OCI-LY7 (cell line): ENCODE measurements at places on chromosomes 13 and 19. TPM values are rescaled to one million over a fixed set of nuclear protein-coding genes. Genes with fewer than 3 reads are reported as not detected.

GRCh38 chr19:13010038-13010991, 15.0 kb downstream of the NFIX start:
- no peak for DNase-seq

DNA sequence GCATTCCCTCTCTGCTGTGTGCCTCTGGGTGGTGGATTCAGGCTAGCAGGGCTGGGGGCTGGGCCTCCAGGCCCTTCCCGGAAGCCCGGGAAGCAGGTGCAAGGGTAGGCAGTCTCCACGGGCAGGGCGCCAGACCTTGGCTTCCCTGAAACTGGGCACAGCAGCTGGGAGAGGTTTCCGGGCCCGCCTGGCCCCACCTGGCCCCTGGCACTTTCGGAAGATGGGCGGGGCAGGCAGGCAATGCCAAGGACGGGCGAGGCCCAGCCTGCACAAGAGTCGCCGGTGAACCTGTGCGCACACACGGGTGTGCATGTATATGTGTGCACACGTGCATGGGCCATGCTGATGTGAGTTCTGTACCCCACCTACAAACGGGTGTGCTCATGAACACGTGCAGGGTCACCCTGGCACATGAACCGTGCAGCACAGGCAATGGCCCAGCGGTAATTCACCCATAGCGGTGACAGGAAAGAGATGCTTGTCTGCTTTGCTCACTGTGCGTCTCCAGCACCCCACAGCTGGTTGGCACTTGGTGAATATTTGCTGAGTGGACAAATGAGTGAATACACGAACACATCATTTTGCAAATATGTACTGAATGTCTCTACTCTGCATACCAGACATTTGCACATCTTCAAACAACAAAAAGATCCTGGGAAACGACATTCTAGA, 15.3 kb downstream of the GADD45B start:
- DNase-seq = peak; percentile 72

- DNase-seq = no peak
These were observed 13.8 kb downstream of the MAP1S start for GRCh38 chr19:17733127-17733526.

DNA sequence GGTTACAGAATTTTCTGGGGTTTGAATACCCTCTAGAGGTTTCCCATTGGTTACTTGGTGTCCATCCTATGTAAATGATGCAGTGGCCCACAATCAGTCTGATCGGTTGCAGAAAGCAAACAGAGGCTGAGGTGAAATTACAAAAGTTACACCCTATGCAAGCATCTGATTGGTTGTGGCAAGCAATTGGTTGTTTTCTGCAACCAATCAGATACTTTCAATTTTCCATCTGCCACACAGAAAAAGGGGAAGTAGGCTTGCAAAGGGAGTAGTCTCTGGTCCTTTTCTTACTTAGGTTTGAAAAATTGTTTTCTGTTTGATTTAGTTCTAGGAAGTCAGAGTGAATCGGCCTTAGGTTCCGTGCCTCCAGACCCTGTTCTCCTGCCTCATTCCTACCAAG, 93.1 kb downstream of the WTIP start:
- peak; percentile 13 for DNase-seq

- peak; percentile 17 for DNase-seq
These were observed 533 bp upstream of the DCAF15 start for GRCh38 chr19:13951799-13952153.

Gene PPP1R12C
- total RNA-seq = 177 and 186 TPM in 2 replicates

Gene SLC15A1
- not detected in 2 replicates for total RNA-seq

- DNase-seq = no peak
These were observed 421 bp upstream of the GPR12 start for GRCh38 chr13:26760832-26761582.

DNA sequence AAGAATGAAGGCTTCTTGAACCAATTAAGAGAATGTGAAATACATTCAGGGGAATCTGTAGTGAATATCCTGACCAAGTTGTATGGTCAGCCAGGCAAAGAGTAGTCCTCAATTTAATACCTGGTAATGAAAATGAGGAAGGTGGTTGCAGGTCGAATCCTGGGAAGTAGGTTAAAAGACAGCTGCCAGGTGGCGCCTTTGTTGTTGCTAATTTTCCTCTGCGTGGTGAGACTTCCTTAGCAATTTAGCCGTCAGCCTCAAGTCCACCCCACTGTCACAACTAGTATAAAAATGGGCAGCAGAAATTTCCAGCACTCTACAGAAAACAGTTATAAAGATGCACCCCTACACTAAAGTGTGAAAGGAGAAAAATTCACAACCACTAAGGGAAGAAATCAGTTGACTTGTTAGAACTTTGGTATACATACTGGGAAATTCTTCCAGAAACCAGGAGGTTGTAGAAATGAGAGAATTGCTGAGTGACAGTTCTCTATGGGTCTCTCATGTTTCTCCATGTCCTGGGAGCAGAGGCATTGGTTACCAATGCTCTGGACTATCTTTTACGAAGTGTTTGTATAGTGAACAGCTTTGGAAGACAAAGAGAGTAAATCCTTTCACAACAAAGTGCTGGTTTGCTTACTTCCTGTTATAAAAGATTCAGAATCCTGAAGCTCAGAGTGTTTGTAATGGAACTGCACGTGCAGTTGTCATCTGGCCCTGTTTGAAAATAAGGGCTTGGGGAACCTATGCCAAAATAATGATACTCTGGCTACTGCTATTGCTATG, 235.9 kb downstream of the NHLRC3 start:
- peak; percentile 47 for DNase-seq

DNA sequence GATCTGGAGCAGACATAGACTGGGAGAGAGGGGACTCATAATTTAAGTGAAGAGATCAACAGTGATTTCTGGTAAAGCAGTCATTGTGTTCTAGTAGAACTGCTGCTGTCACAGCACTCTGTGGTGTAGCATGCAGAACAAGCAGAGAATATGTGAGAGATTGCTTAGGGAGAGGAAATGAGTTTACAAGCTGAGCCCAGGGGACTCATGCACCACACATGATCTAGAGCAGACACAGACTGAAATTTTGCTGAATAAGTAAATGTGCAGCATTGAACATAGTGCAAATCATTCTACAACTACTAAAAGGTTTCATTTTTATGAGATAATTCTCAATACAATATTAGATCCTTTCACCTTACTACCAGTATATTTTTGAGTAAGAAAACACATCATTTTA, 125.7 kb downstream of the MYO16 start:
- no peak for DNase-seq

DNA sequence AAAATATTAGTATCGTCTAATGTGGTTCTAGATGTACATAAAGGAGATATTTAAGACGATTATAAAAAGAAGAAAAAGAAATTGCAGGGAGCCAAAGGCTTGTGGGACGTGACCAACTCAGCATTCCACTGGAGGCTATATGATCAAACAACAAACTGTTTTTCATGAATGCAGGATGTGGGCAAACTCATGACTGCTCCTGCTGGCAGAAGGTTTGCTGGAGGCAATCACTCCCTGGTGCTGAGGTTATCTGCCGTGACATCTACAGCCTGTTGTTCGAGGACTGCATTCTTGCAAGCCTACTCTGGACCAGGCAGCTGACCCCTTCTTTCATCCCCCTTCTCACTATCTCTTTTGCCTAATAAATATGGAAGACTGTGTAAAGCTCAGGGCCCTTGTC, 518.1 kb downstream of the UQCRFS1 start:
- no peak for DNase-seq

GRCh38 chr13:112103260-112103838, 36.4 kb downstream of the SOX1 start:
- DNase-seq = no peak

GRCh38 chr13:90498096-90498495, 849.4 kb upstream of the MIR17HG start:
- no peak for DNase-seq

- DNase-seq = no peak
These were observed 1757.8 kb downstream of the PCDH9 start for GRCh38 chr13:65472336-65472735.

Gene PNMA8B
- total RNA-seq = 0.33 and 0.40 TPM in 2 replicates

DNA sequence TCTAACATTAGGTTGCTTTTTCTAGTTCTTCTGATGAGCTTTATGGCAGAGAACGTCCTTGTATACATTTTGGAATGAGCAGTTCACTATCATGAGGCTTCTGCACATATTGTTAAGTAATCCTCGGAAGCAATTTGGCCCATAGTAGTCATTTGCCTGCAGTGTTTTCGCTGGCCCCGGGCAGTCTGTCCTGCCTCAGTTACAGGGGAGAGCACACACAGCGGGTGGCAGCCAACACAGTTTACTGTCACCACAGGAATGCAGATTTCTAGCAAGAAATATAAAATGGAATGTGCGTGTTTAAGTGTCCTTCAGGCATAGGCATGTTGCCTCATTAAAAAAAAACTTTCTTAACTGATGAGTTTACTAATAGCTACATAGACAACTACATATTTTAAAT, 71.5 kb upstream of the GJB6 start:
- no peak for DNase-seq

GRCh38 chr19:50968716-50969412, 527 bp downstream of the KLK6 start:
- DNase-seq = no peak

- no peak for DNase-seq
These were observed 83.1 kb downstream of the ZNF486 start for GRCh38 chr19:20250121-20250520.

Gene FFAR1
- 9.8 and 11.6 TPM in 2 replicates for total RNA-seq

Gene NTF4
- total RNA-seq = not detected in 2 replicates

DNA sequence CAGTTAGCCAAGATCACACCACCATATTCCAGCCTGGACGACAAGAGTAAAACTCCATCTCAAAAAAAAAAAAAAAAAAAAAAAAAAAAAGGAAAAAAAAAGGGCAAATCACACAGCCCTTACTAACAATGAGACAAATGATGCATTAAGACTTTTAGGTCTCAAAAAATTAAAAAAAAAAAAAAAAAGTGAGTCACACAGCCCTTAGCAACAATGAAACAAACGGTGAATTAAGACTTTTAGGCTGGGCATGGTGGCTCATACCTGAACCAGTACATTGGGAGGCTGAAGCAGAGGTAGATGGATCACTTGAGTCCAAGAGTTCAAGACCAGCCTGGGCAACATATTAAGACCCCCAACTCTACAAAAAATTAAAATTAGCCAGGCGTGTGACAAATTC, 32.4 kb upstream of the EIF3G start:
- DNase-seq = no peak

GRCh38 chr13:58579468-58579867, 947.9 kb downstream of the PCDH17 start:
- no peak for DNase-seq

Gene CEACAM16
- total RNA-seq = not detected in 2 replicates

Gene GTF2F2
- total RNA-seq = 22.5 and 25.1 TPM in 2 replicates

Gene CFAP97D2
- total RNA-seq = not detected in 2 replicates

Gene SLC25A41
- total RNA-seq = not detected in 2 replicates

- no peak for DNase-seq
These were observed 104.7 kb upstream of the MBNL2 start for GRCh38 chr13:97117388-97117910.

DNA sequence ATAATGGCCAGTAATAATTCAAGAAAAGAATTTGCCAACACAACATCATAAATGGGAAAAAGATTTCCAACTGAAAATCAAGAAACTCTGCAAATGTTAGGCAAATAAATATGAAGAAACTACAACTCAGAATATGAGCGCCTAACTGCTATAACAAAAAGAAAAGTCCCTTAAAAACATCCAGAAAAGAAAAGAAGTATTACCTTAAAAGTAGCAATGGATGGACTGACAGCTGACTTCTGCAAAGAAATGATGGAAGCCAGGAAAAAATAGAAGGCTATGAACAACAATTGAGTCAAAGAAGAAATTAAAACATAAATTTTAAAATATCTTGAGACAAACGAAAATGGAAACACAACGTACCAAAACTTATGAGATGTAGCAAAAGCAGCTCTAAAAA, 482.3 kb upstream of the ZNF507 start:
- peak; percentile 0 for DNase-seq

Gene OR7C1
- not detected in 2 replicates for total RNA-seq

DNA sequence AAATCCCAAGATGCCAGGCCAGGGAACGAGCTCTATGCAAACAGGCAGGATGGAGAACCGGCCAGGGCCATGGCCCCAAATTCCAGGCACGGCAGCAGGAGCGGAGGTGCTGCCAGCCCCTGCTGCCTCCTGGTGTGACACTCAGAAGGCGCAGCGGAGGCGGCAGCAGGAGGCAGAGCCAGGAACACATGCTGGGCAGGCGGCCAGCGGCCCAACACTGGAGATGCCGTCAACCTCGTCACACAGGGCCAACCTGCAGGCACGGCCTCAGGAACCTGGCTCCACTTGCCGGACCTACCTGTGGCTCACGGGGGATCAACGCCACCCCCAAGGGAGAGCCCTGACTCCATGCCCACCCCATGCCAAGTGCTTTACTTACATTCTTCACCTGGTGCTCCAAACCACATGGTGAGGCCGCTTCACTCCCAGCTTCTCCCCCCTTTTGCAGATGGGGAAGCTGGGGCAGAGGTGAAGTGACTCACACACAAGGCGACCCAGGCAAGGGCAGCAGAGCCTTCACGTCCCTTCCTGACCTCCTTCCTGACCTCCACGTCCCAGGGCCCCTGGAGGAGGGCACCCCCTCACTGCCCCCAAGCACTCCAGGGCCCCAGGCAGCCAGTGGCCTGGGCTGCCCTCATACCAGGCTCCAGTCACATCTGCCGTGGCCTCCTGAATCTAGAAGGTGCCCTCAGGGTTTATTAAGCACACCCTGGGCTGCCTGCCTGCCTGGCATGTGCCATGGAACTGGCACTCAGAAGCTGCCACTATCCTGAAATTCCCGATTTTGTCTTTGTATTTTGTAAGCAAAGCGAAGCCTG, 43.5 kb downstream of the GGACT start:
- DNase-seq = no peak

Gene OR10H1
- total RNA-seq = 0.11 TPM in 1 of 2 replicates, not detected in the other

- DNase-seq = no peak
These were observed 34.4 kb upstream of the ZNF562 start for GRCh38 chr19:9709305-9709704.

Gene ANGPTL8
- total RNA-seq = 1.0 TPM in 1 of 2 replicates, not detected in the other

- DNase-seq = no peak
These were observed 61.5 kb upstream of the ZNF536 start for GRCh38 chr19:30310602-30311263.

Gene PPM1N
- total RNA-seq = 2.8 and 2.9 TPM in 2 replicates

Gene FAM174C
- total RNA-seq = 79.8 and 81.5 TPM in 2 replicates

DNA sequence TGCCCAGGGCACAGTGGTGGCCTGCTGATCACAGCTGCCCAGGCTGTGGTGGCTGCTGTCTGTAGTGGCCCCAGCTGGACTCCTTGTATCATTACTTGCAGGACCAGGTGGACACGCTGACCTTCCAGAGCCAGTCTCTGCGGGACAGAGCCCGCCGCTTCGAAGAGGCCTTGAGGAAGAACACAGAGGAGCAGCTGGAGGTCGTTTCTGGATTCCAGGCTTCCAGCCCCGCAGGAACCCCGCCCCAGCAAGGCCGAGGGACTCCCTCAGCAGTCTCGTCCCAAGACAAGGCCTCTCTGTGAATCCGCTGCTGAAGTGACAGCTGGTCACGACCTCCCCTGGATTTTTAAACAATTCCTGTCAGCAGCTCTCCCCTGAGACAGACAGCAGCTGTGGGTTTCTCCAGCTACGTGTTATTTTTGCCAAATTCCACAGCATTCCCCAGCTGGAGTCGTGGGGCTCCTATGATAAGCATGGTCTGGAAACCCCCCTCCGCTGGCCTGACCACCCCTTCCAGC, 98.3 kb downstream of the SLC7A1 start:
- no peak for DNase-seq

- DNase-seq = no peak
These were observed 343.2 kb downstream of the KCNRG start for GRCh38 chr13:50358231-50359040.

GRCh38 chr13:95304453-95304852, 3.2 kb upstream of the ABCC4 start:
- DNase-seq = peak; percentile 4

Gene NALCN
- total RNA-seq = not detected in 2 replicates

- no peak for DNase-seq
These were observed 163.6 kb downstream of the SPRY2 start for GRCh38 chr13:80177327-80177726.
